ENCODE measurements at places on chromosomes 5 and 9. TPM values are rescaled to one million over a fixed set of nuclear protein-coding genes. Genes with fewer than 3 reads are reported as not detected.
A peak's percentile ranks its signal among the peaks of the same experiment; 100 is the strongest.

DNA sequence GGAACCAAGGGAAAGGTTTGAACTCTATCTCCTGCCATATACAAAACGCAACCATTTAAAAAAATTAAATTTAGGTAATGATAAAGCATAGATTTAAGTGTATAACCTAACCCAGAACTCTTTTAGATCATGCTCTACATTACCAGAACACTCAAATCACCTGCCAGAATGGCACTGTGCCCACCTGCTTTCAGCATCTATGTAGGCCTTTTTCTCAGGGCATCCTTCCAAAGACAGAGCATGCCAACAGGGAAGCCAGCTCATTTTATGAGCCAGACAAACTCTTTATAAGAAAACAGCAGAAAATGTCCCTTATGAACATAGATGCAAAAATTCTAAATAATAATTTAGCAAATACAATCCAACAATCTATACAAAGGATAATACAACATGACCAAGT is 47.9 kb upstream of the SMAD5 start:
- H3K27me3 ChIP-seq, result peaks cover 7% of the 10 kb centered on the region
- H3K4me3 ChIP-seq, result no peak overlapping the region
- H3K36me3 ChIP-seq, result no peaks in the 10 kb centered on the region
- DNase-seq, result no peak
- H3K27ac ChIP-seq, result no peak overlapping the region
- peaks cover 2% of the 10 kb centered on the region for H3K4me1 ChIP-seq

KIF24 gene
- total RNA-seq, result 5.9 TPM

DNA sequence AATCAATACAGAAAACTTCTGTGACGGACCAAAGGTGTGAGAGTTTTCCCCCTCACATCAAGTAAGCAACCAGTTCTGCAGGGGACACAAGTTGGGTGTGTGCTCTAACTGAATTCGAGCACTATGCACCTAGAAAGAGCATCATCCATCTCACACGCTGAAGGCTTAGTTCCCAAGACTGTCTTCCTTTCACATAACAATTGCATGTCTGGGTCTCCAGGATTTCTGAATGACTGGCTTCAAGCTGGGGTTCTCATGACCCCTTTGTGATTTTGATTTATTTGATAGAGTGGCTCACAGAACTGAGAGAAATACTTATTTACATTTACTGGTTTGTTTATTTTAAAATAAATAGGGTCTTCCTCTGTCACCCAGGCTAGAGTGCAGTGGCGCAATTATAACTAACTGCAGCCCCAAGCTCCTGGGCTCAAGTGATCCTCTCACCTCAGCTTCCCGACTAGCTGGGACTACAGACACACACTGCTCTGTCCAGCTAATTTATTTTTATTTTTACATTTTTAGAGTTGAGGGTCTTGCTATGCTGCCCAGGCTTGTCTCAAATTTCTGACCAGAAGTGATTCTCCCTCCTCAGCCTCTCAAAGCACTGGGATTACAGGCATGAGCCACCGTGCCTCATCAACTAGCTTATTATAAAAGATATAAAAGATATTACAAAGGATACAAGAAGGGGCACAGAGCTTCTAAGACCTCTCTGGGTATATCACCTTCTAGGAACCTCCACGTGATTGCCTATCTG is 316.7 kb upstream of the CDH12 start:
- H3K36me3 ChIP-seq, result no peaks in the 10 kb centered on the region
- H3K27ac ChIP-seq, result no peak overlapping the region
- no peaks in the 10 kb centered on the region for H3K4me1 ChIP-seq
- no peaks in the 10 kb centered on the region for H3K27me3 ChIP-seq
- no peak overlapping the region for H3K4me3 ChIP-seq

DNA sequence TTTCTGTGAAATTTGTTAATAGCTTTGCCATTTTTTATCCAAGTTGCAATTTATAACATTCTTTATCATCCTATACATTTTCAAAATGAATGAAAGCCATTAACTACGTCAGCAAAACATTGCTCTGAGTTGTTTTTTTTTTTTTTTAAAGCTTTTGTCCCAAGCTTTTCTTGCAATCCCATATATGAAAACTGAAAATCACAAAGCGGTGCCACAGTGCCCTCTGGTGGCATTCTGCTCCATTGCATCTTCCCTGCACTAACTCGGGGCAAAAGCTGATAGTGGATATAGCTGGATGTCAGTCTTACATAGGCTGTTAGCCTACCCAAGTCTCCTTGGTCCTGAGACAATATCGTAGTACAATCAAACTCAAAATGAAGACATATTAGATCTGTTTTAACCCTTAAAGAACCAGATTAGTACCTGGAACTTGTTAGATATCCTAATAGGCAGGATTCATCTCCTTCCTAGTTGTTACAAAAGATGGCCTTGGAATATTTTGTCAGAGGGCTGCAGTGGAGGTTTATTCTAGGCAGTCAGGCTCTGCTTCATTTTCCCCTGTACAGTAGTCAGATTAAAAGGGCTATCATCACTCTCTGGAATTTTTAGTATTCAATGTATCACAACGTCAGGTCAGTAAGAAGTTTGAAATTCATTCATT is 669.9 kb downstream of the PTPRD start:
- DNase-seq, result peak; percentile 71
- no peak overlapping the region for H3K27ac ChIP-seq
- H3K36me3 ChIP-seq, result no peaks in the 10 kb centered on the region
- no peak overlapping the region for H3K4me3 ChIP-seq

DNA sequence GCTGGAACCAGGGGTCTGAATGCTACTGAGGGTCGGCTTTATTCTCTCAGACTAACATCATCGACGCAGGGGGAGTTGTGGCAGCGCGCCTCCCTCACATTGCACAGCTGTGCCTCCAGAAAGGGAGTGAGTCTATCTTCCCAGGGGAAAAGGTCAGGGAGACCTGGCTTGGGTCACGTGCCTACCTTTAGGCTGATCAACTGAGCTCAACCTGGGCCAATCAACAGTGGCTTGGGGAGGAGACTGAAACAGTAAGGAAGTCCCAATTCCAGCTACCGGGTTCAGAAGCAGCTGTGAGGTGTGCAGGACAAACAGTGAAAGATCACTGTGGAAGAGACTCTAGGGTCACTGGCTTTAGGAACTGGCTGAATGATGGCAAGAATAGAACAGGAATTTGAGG is 14.3 kb downstream of the SNX30 start:
- H3K4me1 ChIP-seq, result peaks cover 16% of the 10 kb centered on the region
- H3K27ac ChIP-seq, result no peak overlapping the region
- H3K27me3 ChIP-seq, result no peaks in the 10 kb centered on the region
- no peak overlapping the region for H3K4me3 ChIP-seq
- DNase-seq, result no peak

- H3K27me3 ChIP-seq, result no peaks in the 10 kb centered on the region
- H3K4me3 ChIP-seq, result no peak overlapping the region
- H3K27ac ChIP-seq, result no peak overlapping the region
- peaks cover 28% of the 10 kb centered on the region for H3K36me3 ChIP-seq
- peaks cover 6% of the 10 kb centered on the region for H3K4me1 ChIP-seq
- peak; percentile 80 for DNase-seq
Measured at GRCh38 chr9:133403766-133404453, 13.9 kb downstream of the REXO4 start.

- H3K4me3 ChIP-seq, result no peak overlapping the region
- peaks cover 29% of the 10 kb centered on the region for H3K27me3 ChIP-seq
- no peak overlapping the region for H3K27ac ChIP-seq
- no peak for DNase-seq
Measured at GRCh38 chr5:138706655-138707480, 46.4 kb upstream of the CTNNA1 start.

GRCh38 chr5:133977161-133977787 is 8.8 kb upstream of the C5orf15 start:
- peaks cover 67% of the 10 kb centered on the region for H3K36me3 ChIP-seq
- no peak overlapping the region for H3K4me3 ChIP-seq
- H3K4me1 ChIP-seq, result peaks cover 36% of the 10 kb centered on the region
- peak; percentile 31 for DNase-seq
- peak overlapping the region; percentile 79 for H3K27ac ChIP-seq
- H3K27me3 ChIP-seq, result no peaks in the 10 kb centered on the region

PTPDC1 gene
- total RNA-seq, result 5.6 TPM

- no peaks in the 10 kb centered on the region for H3K27me3 ChIP-seq
- DNase-seq, result peak; percentile 64
- peak overlapping the region; percentile 93 for H3K27ac ChIP-seq
Measured at GRCh38 chr5:109921735-109922380, 232.1 kb downstream of the MAN2A1 start.

DNA sequence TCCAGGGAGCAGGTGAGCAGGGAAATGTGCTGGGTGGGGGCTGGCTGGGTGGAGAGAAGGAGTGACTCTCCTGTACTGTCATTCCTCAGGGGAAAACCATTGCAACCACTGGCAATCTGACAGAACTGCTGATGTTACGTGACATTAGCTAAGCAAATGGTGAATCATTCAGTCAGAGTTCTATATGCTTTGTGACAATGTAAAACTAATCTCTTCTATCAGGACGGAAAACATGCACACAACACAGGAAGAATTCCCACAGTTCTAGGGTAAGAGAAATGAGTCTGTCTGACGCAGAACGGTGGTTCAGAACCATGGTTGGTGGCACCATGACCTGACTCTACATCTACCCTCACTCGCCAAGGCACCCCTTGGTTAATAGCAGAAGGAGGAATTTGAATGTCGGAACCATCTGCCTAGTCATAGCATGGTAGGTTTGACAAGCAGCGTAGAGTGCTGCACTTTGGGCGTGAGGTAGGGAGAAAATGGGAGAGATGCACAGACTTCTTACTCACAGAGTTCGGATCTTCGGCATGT is 243.6 kb upstream of the PANK3 start:
- H3K4me3 ChIP-seq, result peak overlapping the region; percentile 58
- peak overlapping the region; percentile 94 for H3K27ac ChIP-seq
- H3K36me3 ChIP-seq, result peaks cover 2% of the 10 kb centered on the region
- peaks cover 36% of the 10 kb centered on the region for H3K4me1 ChIP-seq

- H3K36me3 ChIP-seq, result peaks cover 35% of the 10 kb centered on the region
- no peaks in the 10 kb centered on the region for H3K27me3 ChIP-seq
- H3K4me1 ChIP-seq, result peaks cover 19% of the 10 kb centered on the region
- no peak overlapping the region for H3K4me3 ChIP-seq
Measured at GRCh38 chr5:151186538-151186937, 29.0 kb upstream of the ANXA6 start.

DNA sequence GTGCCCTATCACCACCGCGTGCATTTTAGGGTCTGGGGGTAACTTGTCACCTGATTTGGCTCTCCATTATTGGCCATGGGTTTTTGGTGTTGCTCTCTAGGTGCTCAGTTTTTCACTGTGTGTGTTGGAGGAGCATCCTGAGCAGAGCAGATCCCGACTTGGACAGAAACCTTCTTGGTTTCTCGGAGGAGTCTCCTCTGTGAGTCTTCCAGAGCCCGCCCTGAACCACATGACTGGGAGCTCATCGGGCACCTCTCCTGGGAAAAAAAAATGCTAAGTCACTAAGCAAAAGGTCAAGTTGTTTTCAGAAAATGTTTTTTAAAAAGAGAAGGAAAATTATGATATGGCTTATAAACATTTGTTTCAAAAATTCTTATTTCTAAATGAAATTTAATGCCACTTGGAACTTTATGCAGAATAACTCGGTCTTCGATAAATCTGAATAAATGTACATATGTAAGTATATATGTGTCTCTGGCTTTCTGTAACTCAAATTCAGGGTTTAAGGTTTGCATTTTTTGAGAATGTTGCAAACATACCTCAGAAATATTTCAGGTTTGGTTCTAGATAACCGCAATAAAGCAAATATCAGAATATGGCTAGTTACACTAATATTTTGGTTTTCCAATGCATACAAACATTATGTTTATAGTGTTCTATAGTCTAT is 255.2 kb downstream of the AUH start:
- no peak overlapping the region for H3K4me3 ChIP-seq
- no peak overlapping the region for H3K27ac ChIP-seq
- H3K27me3 ChIP-seq, result peaks cover 9% of the 10 kb centered on the region
- H3K36me3 ChIP-seq, result peaks cover 10% of the 10 kb centered on the region
- peaks cover 38% of the 10 kb centered on the region for H3K4me1 ChIP-seq

DNA sequence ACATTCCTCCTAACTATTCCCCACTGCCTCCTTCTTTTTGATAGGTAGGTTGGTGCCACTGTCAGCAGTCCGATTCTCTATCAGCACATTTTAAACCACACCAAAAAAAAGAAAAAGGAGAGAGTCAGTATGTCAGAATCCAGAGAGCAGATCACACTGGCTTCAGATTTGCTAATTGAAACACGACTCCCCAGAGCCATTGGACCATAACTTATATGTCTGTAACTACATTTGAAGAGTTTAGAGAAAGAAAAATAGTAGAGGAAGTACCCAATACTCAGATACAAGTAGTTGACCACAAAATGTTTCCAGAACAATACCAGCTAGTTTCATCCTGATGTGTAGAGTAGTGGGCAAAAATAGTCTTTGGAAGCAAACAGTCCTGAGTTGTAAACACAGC is 216.6 kb downstream of the NR2F1-AS1 start:
- H3K36me3 ChIP-seq, result no peaks in the 10 kb centered on the region
- no peak overlapping the region for H3K27ac ChIP-seq
- no peaks in the 10 kb centered on the region for H3K4me1 ChIP-seq
- H3K27me3 ChIP-seq, result no peaks in the 10 kb centered on the region
- no peak for DNase-seq
- no peak overlapping the region for H3K4me3 ChIP-seq

DNA sequence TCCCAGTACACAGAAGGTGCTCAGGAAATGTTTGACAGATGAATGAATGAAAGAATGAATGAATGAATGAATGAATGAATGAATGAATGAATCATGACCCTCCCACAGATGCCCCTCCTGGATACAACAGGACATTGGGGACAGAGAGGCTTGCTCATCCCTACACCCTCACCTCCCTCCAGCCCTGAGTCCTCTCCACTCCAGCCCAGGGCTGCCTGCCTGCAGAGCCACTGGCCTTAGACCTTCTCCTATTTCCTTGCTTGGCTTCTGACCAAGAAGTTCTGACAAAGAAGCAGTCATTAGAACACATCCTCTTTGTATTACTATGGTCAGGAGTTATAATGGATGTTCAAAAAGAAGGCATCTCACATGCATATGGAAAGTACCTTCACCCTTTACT is 240.7 kb upstream of the DAPK1 start:
- no peak overlapping the region for H3K27ac ChIP-seq
- peaks cover 8% of the 10 kb centered on the region for H3K27me3 ChIP-seq
- no peaks in the 10 kb centered on the region for H3K36me3 ChIP-seq
- no peak overlapping the region for H3K4me3 ChIP-seq
- peaks cover 2% of the 10 kb centered on the region for H3K4me1 ChIP-seq
- no peak for DNase-seq

DNA sequence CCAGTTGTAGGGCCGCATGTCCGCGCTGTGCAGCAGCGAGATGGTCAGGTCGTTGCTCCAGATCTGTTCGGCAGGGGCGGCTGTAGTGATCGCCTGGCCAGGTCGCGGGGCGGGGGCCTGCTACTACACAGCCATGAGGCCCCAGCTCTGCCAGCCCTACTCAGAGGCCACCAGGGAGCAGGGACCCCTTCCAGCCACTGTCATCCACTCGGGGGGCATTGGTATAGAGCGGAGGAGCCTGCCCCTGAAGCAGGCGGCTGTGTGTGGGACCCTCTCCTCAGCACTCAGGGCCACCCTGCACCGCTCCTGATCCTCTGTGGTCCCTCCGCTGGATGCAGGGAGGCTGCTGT is 1.7 kb downstream of the FBXW5 start:
- DNase-seq, result no peak
- H3K27ac ChIP-seq, result no peak overlapping the region
- no peaks in the 10 kb centered on the region for H3K27me3 ChIP-seq
- H3K36me3 ChIP-seq, result peaks cover 27% of the 10 kb centered on the region
- H3K4me3 ChIP-seq, result peak overlapping the region; percentile 77

ZFAND5 gene
- total RNA-seq, result 72.0 TPM
